Natural killer cell treated with Interleukin-12 subunit alpha and Interleukin-12 subunit beta and Interleukin-15 and Interleukin-18, amount 100 ng/mL, for 72 hours (primary cell): ENCODE measurements at places on chromosomes 12 and 14.

- no peak for DNase-seq
These were observed 108.6 kb downstream of the FGD4 start for GRCh38 chr12:32507942-32508320.

DNA sequence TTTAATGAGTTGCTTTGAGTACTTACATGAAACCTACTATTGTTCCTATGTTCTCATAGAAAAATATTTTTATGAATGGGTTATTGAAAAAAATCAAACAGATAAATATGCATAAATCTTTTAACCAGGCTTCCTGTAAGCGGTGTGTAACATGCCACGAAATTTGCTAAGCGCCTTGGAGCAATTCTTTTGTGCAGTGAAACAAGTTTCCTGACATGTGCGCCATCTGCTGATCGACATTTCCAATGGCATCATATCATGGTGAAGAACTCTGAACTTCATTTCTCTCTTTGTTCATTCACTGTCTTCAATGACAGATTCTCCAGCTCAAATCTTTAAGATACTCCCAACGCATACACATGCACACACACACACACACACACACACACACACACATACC, 145.6 kb upstream of the NAV3 start:
- no peak for DNase-seq

GRCh38 chr14:20801726-20802125, 918 bp downstream of the RNASE1 start:
- no peak for DNase-seq

DNA sequence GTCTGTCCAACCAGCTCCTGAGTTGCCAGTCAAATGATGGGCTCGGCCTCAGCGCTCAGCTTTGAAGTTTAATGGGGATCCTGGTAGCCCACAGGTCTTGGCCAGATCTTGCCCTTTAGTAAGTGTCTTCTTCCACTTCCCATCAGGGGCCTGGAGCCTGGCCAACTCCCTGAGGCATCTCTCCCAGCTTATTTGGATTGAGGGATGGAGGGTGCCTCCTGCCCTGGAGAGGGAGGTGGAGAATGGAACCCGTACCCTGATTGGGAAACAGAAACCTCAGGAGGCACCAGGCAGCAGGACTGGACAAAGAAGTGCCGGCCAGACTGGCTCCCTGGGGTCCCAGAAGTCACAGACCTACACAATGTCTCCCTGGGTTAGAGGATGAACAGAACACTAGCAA, 40.5 kb upstream of the LTBP2 start:
- no peak for DNase-seq

- no peak for DNase-seq
These were observed 103.8 kb downstream of the ARMH4 start for GRCh38 chr14:58048219-58048618.

- DNase-seq = peak; percentile 70
These were observed 986.3 kb upstream of the TMEM132C start for GRCh38 chr12:127280393-127281275.

- no peak for DNase-seq
These were observed 165.5 kb downstream of the PTPN11 start for GRCh38 chr12:112584266-112584722.

GRCh38 chr12:108133482-108133881, 4.4 kb downstream of the WSCD2 start:
- no peak for DNase-seq

DNA sequence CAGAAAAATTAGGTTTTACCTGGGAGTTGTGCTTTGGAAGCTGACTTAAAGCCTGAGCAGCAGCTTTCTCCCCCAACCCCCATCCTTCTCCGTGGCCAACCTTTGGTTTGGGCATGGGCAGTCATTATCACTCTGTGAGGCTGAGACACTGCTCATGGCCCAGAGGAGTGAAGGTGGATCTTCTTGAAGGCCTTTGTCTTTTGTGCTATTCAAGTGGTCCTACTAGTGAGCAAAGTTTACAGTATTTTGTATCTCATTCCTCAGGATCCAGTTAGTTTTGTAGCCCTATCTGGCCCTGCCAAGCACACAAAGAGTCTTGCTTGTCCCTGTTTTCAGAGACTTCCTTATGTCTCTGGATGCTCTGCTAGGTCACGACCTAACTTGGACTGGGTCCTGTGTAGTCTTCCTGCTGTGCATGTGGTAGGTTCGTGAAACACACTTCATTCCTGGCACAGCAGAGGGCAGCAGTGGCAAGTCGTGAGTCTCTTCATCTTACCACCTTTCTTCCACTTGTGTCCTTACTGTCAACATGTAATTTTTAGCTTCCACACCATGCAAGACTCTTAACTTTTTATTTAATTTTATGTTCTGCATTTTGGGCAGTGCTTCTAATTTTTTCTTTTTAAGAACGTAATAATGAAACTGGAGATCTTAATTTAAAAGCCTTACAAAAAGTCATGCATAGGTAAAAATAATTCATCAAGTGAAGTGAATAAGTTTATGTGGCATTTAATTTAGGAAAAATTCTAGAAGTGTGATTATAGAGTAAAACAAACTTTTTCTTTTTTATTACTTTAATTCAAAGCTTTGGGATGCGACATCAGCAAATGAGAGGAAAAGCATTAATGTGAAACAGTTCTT, 53.7 kb downstream of the APAF1 start:
- DNase-seq = no peak

- DNase-seq = no peak
These were observed 623.3 kb downstream of the LRFN5 start for GRCh38 chr14:42229976-42230375.

- DNase-seq = no peak
These were observed 56.1 kb downstream of the CDC42BPB start for GRCh38 chr14:103001226-103001625.

- no peak for DNase-seq
These were observed 14.5 kb upstream of the MDM2 start for GRCh38 chr12:68793436-68793835.

GRCh38 chr12:118206107-118206412, 70.1 kb downstream of the PEBP1 start:
- DNase-seq = no peak

DNA sequence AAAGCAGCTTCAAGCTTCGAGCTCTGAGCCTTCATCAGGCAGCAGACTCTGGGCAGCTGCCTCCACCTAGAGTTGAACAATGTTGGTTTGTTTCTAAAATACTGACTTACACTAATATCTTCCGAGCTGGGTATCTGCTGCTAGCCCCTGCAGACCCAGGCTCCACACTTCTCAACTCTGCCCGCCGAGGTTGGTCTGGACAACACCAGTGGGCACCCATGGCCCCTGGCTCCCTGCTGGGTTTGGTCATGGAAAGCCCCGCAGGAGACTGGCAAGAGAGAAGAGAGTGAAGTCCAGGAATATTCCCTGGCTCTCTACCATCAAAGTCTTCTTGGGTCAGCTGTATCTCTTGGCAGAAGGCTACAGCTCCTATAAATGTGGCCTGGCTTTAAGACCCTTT, 214.2 kb upstream of the TMEM132C start:
- no peak for DNase-seq

- DNase-seq = no peak
These were observed 888.1 kb upstream of the MDGA2 start for GRCh38 chr14:48563489-48563888.

DNA sequence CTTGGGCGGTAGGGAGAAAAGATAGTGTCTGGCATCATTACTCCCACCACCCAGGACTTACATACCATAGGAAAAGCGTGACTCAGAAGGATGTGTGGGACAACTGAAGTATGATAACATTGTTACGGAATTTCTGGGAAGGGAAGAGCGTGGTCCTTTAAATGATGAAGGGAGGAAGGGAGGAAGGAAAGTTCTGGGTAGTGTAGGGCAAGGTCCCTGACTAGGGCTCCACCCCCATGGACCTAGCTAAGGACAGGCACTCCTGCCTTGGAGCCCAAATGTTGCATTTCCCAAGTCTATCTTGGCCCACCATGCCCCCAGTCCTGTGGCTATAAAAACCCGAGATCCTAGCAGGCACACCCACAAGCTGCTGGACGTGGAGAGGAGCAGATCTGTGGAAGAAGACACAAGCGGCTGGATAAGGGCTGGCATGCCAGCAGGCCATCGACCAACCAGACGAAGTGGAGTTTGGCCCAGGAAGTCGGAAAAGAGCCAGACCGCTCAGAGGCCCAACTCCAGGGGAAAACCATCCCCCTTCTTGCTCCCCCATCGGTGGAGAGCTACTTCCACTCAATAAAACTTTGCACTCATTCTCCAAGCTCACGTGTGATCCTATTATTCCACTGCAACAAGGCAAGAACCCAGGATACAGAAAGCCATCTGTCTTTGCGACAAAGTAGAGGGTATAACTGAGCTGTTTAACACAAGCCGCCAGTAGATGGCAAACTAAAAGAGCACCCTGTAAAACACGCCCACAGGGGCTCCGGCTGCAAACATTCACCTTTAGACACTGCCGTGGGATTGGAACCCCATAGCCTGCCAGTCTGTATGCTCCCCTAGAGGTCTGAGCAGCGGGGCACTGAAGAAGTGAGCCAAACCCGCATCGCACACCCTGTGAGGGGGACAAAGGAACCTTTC, 23.0 kb upstream of the RAB21 start:
- DNase-seq = no peak
